ENCODE measurements at places on chromosomes 7 and 10.
A peak's percentile ranks its signal among the peaks of the same experiment; 100 is the strongest.

DNA sequence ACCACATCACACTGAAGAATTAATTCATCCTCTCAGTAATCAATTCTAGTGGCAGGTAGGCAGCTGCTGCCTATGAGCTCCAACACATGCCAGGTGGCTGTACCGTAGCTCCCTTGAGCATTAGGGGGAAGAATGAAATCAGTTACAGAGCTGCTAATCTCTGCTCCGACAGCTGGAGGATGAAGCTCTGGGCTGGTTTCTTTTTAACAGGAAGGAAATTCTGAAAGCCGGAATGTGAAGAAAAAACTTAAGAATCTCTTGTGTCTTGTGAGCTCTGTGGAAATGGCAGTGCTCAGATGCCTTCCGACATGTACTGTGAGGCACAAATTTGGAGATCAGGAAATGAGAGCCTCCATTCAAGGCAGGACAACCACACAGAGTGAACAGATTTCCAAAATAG lies 2.8 kb upstream of the AHCYL2 start:
- DNase-seq, result no peak

- no peak for DNase-seq
Measured at GRCh38 chr10:79372871-79373270, 25.6 kb downstream of the PPIF start.

DNA sequence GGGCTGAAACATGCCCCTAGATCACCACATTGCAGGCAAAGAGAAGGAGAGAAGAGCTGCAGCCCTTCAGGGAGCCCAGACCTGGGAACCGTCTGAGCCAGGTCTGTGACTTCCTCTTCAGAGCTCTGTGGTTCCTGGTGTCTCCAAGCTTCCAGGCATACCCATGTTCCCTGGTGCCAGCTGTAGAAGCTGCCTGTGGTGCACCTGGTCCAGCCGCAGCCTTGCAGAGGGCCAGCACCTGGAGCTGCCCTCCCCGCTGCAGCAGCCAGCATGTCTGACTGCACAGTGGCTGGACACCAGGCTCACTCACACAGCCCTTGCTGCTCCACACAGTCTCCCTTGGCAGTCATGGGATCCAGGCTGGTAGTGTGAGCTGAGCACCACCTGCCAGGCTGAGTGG lies 33.6 kb downstream of the C7orf25 start:
- DNase-seq, result no peak

DNA sequence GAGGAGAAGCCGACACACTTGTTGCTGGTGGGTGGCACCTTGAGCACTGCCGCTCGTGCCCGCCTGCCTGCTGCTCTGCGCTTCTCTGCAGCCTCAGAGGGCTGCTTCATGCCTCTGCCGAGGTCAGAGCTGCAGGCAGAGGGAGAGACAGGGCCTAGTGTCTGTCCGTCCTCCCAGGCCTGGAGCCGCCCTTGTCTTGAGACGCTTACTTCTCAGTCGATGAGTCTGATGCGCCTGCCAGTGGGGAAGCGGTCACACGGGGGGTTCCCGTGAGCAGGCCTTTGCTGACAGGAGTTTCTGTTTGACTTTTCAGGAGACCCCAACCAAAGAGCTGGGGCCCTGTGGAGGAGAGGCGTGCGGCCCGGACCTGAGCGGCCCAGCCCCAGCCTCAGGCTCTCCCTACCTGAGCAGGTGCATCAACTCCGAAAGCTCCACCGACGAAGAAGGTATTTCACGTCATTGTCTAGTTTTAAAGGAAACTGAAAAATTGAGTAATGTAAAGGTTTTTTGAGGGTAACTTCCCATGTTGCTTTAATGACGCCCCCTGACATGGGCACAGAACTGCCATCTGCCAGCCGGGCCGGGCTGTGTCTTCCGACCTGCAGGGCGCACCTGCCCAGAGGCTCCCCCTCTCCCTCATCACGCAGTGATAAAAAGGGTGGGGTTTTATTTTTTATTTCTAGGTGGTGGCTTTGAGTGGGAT lies 7.8 kb upstream of the BHLHA15 start:
- DNase-seq, result no peak

DNA sequence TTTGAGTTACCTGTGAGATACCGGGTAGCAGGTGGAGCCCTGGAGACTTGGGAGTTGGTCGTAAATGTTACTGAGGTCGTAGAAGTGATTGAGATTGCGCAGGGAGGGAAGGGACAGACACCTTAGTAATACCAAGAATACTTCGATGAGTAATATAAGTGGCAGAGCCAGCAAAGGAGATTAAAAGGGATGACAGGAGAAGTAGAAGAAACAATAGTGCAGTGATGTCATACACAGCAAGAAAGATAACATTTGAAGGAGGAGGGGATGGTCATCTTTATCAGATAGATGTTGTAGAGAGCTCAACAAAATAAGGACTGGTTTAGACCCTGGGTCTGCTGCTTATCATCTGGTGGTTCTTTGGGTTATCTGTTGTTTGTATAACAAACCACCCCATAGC lies 5.0 kb downstream of the BCCIP start:
- DNase-seq, result no peak

DNA sequence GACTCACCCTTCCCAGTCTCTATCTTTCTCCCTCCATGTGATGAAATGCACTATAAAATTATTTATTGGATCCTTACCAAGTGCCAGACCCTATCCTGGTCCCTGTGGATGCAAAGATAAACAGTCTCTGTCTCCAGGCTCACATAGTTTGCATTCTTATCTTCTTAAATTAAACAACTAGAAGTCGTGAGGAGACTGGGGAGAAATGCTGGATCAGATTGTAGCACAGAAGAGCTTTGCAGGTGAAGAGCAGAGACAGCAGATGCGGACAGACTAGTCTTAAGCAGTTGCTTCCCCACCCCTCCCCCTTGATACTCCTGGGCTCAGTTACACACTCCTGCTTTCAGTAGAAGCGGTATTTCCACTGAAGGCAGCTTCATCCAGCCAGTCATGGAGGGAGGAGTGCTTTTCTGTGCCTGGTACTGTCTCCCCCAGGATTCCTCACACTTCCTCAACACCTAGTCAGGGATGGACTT lies 20.8 kb upstream of the CDK1 start:
- DNase-seq, result no peak

DNA sequence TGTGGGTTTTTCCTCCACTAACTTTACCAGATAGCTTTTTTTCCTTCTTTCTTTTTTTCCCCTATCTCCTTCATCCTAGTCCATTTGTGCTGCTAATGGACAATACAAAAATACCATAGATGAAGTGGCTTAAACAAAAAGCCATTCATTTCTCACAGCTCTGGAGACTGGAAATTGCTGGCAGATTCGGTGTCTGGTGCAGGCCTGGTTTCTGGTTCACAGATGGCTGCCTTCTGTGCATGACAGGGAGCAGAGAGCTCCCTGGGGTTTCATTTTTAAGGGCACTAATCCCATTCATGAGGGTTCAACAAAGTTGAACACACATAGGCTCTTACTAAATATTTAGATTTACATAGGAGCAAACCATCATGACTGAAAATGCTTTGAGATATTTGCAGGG lies 467.4 kb downstream of the TYW1 start:
- DNase-seq, result no peak

GRCh38 chr7:66757939-66758338 lies 17.4 kb downstream of the RABGEF1 start:
- DNase-seq, result no peak

DNA sequence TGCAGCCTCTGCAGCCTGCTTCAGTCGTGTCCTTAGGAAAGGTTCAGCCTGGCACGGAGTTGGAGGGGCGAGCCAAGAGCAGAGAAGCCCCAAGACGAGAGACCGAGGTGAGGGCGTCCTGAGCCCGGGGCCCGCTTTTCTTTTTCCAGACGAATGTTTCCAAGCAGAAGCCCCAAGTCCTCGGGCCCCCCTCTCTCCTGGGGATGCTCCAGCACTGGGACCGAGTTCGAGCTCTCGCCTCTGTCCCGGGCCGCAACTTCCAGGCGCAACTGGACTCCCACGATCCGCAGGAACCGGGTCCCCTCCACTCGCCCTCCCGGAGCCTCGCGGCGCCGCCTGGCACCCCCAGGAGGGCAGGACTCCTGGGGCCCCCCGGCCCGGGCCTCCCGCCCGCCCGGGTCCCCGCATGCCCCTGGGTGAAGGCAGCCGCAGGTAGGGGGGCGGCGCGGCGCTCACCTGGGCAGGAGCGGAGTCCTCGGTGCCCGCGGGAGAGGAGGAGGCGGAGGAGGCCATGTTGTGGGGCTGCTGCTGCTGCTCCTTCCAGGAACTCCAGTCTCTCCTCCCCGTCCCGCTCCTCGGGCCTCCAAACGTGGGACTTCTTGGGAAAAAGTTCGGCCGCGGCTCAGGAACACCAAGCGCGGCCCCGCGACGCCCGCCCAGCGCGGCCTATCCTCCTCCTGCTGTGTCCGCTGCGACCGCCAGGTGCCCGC lies 45.3 kb upstream of the CDK1 start:
- no peak for DNase-seq

GRCh38 chr7:50687575-50688225 lies 95.0 kb downstream of the GRB10 start:
- DNase-seq, result peak; percentile 69

- DNase-seq, result no peak
Measured at GRCh38 chr7:17304926-17305325, 6.5 kb downstream of the AHR start.

DNA sequence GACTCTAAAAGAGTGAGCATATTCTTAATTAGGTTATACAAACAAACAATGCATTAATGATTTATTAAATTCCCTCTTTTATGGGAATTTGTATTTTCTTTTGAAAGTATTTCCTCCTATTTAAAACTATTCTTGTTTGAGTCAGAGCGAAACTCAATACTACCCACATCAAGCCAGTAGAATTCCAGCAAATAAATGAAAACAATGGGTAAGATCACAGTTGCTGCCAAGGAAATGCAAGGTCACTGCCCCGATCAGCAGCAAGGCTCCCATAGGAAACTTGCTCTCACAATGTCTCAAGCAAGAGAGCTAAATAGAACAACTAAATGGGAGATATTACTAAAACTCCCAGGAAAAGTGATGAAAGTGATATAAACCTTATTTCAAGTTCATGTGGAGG lies 206.3 kb downstream of the THSD7A start:
- no peak for DNase-seq

DNA sequence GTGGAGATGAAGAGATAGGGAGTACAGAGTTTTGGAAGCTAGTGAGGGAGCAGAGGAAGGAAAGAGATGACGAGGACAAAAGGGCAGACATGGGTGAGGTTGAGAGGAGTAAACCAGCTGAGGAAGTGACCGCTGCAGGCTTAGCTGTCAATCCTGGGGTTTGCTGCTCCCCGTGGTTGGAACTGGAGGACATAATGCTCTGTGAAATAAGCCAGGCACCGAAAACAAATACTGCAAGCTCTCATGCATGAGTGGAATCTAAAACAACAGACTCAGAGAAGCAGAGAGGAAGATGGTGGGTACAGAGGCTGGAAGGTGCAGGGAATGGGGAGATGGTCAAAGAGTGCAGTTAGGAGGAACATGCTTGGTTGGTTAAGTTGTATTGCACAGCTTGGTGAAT lies 482.2 kb upstream of the C7orf33 start:
- DNase-seq, result no peak

DNA sequence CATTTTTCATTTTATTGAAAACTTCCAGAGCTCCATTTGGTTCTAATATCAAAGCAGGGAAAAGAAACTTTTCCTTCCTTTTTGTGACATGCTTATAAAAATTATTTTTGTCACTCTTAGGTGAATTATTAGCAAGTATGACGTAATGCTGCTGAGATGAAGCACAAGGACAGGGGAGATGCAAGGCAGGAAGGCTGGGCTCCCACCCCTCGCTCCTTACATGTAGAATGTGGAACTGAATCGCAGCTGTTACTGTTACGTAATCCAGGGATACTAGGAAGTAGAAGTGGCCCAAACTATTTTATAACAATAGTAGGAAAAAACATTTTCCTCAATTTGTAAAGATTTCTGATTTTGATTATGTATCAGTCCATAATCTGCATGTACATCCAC lies 17.1 kb upstream of the GTPBP4 start:
- DNase-seq, result no peak

- no peak for DNase-seq
Measured at GRCh38 chr10:17523917-17524316, 69.5 kb upstream of the ST8SIA6 start.

GRCh38 chr7:98878365-98879197 lies at the start of gene TRRAP:
Gene TRRAP, plus strand, starts transcription at chr7:98878532. Its CDS starts 2,619 bp downstream, at chr7:98881151.
- peak; percentile 1 for DNase-seq

DNA sequence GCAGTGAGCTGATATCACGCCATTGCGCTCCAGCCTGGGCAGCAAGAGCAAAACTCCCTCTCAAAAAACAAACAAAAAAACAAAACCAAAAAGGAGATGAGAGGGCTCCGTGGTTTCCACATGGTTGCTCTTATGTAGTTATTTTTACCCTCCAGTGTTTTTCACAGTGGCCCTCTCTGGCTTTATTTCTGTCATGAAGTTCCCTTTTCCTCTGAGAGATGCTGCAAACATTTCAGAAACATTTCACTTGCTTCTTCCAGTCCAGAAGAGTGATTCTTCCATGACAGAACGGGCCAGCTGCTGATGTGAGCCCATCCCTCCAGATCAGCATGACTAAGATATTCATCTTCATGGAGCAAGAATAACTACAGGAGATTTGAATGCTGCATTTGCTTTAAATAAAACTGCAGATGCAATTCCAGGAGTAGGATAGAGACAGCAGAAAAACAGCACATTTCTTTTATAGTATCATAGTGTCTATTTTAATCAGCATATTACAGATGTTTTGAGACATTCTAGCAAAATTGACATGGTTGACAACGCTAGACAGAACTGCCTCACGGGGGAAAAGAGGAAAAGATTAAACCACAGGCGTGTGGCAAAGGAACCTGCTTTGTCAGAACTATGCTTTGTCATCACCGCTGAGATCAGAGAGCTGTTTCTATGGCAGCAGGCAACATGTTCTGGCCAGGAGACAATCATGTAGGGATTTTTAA lies 40.3 kb downstream of the NRCAM start:
- peak; percentile 6 for DNase-seq

- DNase-seq, result no peak
Measured at GRCh38 chr10:119724593-119725516, 995 bp upstream of the INPP5F start.

- no peak for DNase-seq
Measured at GRCh38 chr7:90599892-90600555, 3.9 kb downstream of the CDK14 start.

GRCh38 chr7:50147951-50148808 lies 55.1 kb upstream of the ZPBP start:
- DNase-seq, result no peak

- no peak for DNase-seq
Measured at GRCh38 chr7:117427258-117427701, at the start of gene ASZ1. Gene ASZ1, minus strand, starts transcription at chr7:117427493. Its CDS starts 33 bp downstream, at chr7:117427460.

DNA sequence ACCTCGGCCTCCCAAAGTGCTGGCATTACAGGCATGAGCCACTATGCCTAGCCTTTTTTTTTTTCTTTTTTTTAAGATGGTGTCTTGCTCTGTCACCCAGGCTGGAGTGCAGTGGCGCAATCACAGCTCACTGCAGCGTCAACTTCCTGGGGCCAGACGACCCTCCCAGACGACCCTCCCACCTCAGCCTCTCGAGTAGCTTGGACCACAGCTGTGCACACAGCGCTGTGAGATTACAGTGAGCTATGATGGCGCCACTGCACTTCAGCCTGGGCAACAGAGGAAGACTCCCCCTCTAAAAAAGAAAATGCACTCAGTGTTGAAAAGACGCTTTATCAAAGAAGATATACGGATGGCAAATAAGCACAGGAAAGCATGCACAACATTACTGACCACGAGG lies 16.5 kb upstream of the WIPI2 start:
- no peak for DNase-seq

- no peak for DNase-seq
Measured at GRCh38 chr7:140391634-140392033, 6.7 kb downstream of the SLC37A3 start.

All from NCI-H446 treated with DMSO at 0.1 percent for 48 hours (cell line).